ENCODE measurements at places on chromosomes 7 and 10.

- DNase-seq = no peak
Measured at GRCh38 chr7:104412911-104413310, 84.5 kb downstream of the LHFPL3 start.

DNA sequence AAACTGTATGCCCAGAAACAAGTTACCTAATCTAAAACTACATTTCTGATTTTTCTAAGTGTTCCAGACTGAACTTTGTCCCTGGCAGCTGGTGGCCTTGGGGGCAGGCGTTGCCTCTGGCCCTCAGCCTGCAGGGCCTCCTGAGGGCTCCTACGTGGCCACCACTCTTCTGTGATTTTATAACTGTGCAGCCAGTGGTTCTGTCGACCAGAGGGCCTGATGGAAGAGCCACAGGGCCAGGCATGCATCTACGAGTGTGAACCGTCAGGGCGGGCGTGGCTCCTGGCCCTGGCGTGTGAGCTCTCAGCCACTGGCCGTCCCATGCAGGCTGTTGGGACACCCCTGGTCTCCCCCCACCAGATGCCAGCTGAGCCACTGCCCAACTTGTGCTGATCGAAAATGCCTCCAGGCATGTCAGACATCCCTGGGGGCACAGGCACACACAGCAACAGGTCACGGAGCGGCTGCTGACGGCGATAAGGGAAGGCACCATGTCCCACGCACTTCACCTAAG is 173.4 kb downstream of the ZMYND11 start:
- no peak for DNase-seq

DNA sequence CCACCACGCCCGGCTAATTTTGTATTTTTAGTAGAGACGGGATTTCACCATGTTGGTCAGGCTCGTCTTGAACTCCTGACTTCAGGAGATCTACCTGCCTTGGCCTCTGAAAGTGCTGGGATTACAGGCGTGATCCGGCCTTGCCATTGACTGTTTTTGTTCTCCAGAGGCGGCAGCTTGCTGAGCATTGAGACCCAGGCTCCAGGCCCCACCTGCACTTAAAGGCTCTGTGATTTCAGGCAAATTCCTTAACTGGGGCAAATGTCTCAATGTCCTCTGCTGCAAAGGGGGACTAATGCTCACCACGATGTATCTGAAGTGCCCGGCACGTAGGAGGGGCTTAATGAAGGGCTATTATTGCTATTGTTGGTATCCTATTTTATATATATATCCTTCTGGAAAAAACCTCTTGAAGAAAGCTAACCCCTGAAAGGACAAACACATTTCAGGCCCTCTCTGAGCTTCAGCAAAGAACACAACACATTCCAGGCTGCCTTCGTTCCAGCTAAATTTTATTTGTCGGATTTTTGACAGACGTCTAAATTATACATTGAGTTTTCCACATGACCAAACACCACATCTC is 29.0 kb downstream of the TRIM8 start:
- no peak for DNase-seq

DNA sequence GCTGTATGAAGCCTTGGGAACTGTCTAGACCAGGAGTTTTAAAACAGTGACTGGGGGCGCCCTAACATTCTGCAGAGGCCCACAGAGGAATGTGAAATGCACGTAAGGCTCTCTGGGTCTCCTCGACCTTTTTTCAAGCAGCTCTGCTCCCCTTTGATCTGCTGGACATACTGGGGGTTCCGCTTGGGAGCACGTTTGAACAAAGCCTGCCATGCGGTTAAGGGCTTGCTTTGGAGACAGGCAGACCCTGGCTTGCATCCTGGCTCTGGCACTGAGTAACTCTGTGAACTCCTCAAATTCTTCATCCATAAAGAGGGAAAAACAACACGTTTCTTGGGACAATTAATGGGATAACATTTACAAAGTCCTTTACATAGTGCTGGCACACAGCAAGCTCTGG is 7.8 kb downstream of the BEND7 start:
- DNase-seq = no peak

GRCh38 chr7:112898432-112899290 is 108.5 kb upstream of the TMEM168 start:
- peak; percentile 68 for DNase-seq

GRCh38 chr10:102691285-102692066 is 22.7 kb downstream of the ARL3 start:
- no peak for DNase-seq

DNA sequence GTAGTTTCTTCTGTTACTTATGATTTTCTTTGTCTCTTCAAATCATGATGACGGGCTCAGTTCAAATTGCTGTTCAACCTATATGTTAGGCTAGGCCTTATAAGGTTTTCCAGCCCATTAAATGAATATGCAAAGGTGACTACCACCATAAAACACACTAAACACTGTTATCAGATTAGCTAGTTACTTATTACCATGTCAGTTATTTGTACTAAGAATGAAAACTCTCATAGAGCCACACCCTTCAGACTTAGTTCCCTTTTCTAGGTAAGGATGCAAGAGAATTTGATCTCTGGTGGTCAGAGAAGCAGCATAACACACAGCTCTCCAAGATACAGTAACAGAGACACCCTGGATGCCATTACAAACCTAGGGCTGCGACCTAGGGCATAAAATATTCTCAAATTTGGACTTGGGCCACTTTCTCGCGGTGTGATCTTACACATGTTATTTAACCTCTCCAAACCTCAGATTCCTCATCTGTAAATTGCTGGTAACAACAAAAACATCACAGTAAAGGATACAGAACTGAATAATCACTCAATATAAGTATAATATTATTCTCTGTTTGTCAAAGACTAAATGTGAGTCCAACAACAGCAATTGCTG is 35.6 kb downstream of the ANKMY2 start:
- no peak for DNase-seq

- DNase-seq = no peak
Measured at GRCh38 chr10:69574571-69574978, 1.4 kb upstream of the NEUROG3 start.

GRCh38 chr7:45021604-45022296 is 21.7 kb downstream of the CCM2 start:
- peak; percentile 47 for DNase-seq

GRCh38 chr7:47827871-47828270 is 120.4 kb downstream of the PKD1L1 start:
- DNase-seq = no peak

DNA sequence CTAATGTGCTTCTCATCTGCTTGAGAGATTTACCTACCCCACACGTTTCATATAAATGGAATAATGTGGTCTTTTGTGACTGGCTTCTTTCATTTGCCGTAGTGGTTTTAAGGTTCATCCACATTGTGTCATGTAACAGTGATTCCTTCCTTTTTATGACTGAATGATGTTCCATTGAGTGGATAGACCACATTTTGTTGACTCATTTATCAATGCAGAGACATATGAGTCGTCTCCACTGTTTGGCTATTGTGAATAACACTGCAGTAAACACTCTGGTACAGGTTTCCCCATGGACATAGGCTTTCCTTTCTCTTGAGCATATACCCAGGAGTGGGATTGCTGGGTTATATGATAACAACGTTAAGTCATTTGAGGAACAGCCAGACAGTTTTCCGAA is 2.0 kb upstream of the AOC1 start:
- no peak for DNase-seq

DNA sequence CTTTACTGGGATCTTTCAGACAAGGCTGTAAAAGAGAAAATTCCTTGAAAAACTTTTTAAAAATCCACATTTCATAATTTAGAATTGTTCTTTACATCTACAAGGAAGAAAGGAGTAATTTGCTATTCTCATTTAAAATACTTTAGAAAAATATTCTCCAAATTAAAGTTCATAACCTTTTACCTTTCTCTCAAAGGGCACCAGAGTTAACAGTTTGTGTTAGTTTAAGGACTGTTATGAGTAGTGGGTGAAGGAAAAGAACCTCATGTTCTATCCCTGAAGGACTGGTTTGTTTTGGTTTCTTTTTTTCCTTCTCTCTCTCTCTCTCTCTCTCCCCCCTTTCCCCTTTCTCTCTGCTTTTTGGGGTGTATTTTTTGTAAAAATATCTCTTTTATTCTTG is 4.1 kb downstream of the AGMO start:
- no peak for DNase-seq

DNA sequence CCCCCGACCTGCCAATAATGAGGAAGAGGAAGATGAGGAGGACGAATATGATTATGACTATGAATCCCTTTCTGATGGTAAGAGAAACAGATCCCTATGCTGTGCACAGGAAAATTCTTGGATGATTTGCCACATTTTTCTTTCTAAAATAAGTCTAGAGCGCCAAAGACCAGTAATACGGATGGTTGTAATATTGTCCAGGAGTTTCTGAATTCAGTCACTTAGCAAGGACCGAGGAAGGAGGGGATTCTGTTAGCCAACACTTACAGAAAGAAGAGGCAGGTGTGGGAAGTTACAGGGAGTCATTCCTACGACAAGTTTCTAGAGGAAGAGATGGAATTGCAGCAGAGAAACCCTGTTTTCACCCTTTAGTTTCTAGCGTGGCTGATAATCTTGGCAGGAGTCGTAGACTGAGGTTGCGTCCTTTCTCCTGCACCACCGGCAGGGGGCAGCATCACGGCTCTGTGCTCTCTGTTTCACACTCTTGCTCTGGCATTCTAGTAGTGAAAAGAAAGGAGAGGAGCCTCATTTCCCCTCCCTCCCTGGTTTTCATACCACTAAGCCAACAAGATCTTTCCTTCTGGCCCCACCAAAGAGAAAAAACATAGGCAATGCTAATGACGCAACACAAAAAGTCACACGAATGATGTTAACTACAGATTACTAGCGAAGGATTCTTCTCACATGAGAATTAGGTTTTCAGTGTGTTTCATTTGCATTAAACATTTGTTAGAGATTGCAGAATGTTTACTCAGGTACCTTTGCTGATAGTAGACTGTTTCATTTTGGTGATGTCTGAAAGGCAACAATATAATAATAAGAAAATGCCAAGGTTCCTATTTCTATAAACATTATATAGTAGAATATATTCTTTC is 82.7 kb downstream of the NOC3L start:
- DNase-seq = peak; percentile 53

DNA sequence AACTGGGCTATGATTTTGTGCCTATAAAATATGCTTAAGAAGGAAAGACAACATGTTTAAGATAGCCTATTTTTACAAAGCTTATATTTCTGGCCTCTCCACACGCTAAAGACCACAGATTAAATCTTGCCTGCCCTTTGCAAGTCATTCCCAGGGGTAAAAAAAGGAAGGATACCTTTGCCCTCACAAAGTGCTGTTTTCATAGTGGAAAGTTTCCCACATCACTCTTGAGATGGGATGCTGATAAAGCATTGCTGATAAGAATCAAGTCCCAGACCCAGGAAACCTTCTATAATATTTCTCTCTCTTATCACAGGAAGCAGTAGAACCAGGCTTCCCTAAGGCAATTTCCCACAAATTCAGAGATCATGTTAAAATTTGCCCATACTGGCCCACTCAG is 56.5 kb downstream of the GSAP start:
- DNase-seq = no peak

DNA sequence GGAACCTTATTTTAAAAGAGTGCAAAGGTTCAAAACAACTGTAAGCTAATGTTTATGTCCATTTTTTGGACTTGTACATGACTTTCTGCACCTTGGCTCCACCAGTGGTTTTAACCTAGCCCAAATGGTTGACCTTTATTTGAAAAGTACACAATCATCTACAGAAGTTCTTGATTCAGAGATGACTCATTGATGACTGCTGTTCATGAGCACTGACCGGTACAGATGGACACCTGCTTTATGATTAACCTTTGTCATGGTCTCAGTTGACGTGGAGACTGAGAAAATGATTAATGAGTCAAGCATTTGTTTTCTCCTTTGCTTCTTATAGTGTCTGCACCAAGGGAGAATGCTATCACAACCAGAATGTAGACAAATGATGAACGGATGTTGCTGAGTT is 55.7 kb upstream of the PTER start:
- DNase-seq = no peak

- no peak for DNase-seq
Measured at GRCh38 chr10:34664706-34665105, 150.4 kb downstream of the PARD3 start.

GRCh38 chr7:17633067-17633466 is 307.2 kb downstream of the SNX13 start:
- DNase-seq = peak; percentile 49

GRCh38 chr10:88541116-88541626 is 41.9 kb downstream of the RNLS start:
- DNase-seq = no peak

GRCh38 chr10:113301342-113301984 is 251.4 kb upstream of the HABP2 start:
- DNase-seq = no peak

DNA sequence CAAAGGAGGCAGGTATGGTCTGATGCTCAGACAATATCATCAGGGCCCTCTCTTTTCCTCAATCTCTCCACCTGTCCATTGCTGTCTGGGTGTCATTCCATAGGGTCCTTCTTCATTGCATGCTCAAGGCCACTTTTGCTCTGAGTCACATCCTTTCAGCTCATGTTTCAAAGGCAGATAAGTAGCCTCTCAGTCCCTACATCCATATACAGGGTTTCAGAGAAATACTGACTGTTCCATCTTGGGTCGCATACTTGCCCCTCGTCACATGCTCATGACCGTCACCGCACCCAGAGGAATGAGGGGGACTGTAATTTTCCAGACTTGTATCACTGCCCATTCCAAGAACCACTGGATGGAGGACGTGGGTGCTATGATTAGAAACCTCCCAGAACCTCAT is 93.4 kb downstream of the FAM107B start:
- no peak for DNase-seq

DNA sequence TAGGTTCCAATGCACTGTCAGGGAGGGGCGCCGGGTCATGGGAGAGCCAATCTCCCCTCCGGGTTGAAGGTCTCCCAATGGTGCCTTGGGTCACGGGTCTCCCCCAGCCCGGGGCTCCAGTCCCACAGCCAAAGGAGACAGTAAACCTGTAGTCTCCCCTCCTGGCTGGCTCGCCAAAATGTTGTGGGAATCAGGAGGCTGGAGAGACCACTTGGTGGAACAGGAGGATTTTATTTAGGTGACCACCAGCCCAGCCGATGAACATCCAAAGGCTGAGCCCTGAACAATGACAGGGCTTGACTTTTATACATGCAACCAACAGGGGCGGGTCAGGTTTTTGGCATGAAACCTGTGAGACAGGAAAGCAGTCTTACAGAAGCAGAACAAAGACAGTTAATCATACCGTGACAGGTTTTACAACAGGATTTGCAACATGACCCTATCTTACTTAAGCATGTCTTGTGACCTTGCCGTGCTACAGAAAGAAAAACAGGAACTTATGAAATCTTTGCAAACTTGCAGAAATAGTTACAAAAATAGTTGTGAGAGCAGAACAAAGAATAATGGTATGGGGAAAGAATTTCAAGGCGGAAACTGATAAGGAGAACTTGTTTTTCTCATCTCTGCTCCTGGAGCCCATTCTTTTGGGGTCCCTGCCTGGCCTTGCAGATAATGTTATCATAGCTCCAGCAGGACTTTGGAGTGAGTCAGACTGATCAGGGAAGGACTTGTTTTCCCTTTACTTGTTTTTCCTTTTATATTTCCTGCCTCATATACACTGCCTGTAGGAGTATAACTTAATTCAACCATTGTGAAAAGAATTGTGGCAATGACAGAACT is 7.1 kb downstream of the ERV3-1 start:
- DNase-seq = no peak
